Stimulated activated naive B cell treated with anti-CD40 and anti-IgM and Interleukin-4, amounts not matched to agents 10 μg/mL and 1 μg/mL and 100 μg/mL, for 72 hours (primary cell): ENCODE measurements at places on chromosomes 4 and X.
A peak's percentile ranks its signal among the peaks of the same experiment; 100 is the strongest.

GRCh38 chrX:54641530-54641929 is 111.5 kb downstream of the GNL3L start:
- H3K27me3 ChIP-seq, result no peaks in the 10 kb centered on the region
- H3K27ac ChIP-seq, result no peak overlapping the region
- H3K4me3 ChIP-seq, result no peak overlapping the region
- H3K4me1 ChIP-seq, result peaks cover 2% of the 10 kb centered on the region
- H3K36me3 ChIP-seq, result no peaks in the 10 kb centered on the region
- no peak for DNase-seq

DNA sequence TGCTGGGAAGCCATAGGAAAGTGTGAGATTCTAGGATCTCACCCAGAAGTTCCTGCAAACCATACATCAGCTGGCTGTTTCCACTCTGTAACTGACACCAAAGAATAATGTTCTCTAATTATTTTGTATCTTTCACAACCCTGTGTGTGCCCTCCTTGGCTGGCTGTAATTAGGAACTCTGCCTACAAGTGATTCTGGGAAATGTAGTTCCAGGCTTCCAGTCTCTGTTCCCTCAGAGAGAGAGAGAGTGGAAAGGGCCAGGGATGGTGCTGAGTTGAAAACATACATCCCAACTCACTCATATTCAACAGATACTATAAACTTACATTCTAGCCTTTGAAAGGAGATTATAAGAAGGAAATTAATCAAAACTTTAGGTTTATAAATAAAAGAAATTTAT is 57.5 kb upstream of the C1QTNF7 start:
- H3K4me1 ChIP-seq, result peaks cover 3% of the 10 kb centered on the region
- DNase-seq, result no peak
- no peak overlapping the region for H3K27ac ChIP-seq

DNA sequence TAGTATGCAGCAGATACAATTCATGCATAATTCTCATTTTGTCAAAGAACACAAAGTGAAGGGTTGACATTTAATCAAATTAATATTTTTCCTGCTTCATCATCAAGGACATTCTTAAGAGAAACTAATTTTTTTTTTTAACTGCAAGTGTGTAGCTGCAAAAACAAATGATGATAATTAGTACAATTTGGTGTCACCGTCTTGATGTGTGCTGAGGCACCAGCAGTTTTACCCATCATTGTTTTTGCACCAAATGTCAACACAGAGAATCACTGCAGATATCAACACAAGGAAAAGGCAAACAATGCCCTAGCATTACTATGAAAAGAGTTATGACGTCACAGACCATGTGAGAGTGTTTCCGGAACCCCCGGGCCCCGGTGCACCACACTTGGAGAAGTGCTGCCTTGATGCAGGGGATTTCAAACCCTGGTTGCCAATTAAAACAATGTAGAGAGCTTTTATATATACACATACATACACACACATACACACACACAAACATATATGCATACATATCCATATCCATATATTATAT is 55.9 kb downstream of the AGA start:
- H3K4me3 ChIP-seq, result no peak overlapping the region
- peaks cover 13% of the 10 kb centered on the region for H3K27me3 ChIP-seq
- DNase-seq, result no peak
- no peaks in the 10 kb centered on the region for H3K36me3 ChIP-seq
- no peak overlapping the region for H3K27ac ChIP-seq

DNA sequence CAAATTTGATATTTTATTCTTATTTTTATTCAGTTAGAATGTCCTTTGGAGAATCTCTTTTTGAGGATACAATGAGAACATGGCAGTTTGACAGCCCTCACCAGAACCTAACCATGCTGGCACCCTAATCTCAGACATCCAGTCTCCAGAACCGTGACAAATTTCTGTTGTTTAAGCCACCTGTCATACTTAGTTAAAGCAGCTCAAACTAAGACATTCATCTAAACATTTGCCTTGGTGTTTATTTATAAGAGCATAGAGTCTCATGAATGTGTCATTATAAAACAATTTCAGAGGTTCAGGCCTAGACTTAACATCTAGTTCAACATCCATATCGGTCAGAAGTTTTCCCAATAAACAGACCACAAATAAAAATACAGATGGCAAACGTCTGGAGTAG is 125.1 kb upstream of the FUNDC1 start:
- no peak overlapping the region for H3K27ac ChIP-seq
- H3K27me3 ChIP-seq, result peaks cover 10% of the 10 kb centered on the region
- peaks cover 4% of the 10 kb centered on the region for H3K36me3 ChIP-seq
- no peak overlapping the region for H3K4me3 ChIP-seq
- H3K4me1 ChIP-seq, result no peaks in the 10 kb centered on the region
- no peak for DNase-seq

GRCh38 chr4:70505151-70505748 is 13.1 kb upstream of the AMTN start:
- H3K27ac ChIP-seq, result no peak overlapping the region
- H3K4me3 ChIP-seq, result no peak overlapping the region
- H3K36me3 ChIP-seq, result no peaks in the 10 kb centered on the region
- H3K4me1 ChIP-seq, result no peaks in the 10 kb centered on the region

DNA sequence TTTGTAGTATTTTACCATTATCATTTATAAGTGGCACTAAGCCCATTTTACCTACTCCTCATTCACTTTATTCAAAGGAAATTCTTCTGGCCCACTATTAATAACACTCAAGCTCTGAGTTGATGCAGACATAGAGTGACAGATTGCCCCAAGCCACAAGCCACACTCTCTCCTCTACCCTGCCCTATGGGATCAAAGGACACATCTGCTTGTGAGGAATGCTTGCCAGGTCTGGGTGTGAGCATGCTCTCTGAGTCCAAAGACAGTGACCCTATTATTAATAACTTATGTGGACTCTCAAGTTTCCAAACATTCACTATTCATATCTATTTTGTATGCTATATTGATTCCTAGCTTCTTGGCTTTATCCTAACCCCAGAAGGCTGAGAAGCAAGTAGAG is 18.5 kb downstream of the ETNPPL start:
- no peaks in the 10 kb centered on the region for H3K4me1 ChIP-seq
- H3K27ac ChIP-seq, result no peak overlapping the region
- no peak for DNase-seq
- no peak overlapping the region for H3K4me3 ChIP-seq
- H3K27me3 ChIP-seq, result peaks cover 3% of the 10 kb centered on the region

DNA sequence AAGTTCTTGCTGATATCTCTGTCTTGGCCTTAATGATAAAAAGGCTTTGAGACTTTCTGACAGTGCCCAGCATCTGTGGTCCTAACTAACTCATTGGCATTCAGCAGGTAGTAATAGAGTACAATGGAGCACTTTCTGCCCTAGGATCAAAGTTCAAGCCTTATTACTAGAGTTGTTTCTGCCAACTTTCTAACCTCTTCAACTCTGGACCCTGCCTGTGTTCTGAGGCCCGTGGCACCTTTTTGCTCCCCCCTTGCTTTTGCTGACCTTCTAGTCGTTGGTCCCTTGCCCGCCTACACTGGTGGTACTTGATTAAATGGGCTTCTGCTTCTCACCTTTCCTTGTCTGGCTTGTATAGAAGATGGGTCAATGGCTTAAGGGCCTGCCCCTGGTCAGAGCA is 126.3 kb downstream of the PPARGC1A start:
- no peaks in the 10 kb centered on the region for H3K4me1 ChIP-seq
- no peaks in the 10 kb centered on the region for H3K36me3 ChIP-seq
- no peak for DNase-seq
- H3K27ac ChIP-seq, result no peak overlapping the region
- no peak overlapping the region for H3K4me3 ChIP-seq
- no peaks in the 10 kb centered on the region for H3K27me3 ChIP-seq

- DNase-seq, result no peak
- no peaks in the 10 kb centered on the region for H3K36me3 ChIP-seq
- peaks cover 6% of the 10 kb centered on the region for H3K4me1 ChIP-seq
- no peak overlapping the region for H3K27ac ChIP-seq
- H3K27me3 ChIP-seq, result no peaks in the 10 kb centered on the region
Observed at GRCh38 chrX:49059681-49060085, 884 bp downstream of the CCDC120 start.

GRCh38 chr4:102758241-102759160 is 2.3 kb downstream of the MANBA start:
- H3K27me3 ChIP-seq, result no peaks in the 10 kb centered on the region
- H3K4me3 ChIP-seq, result peak overlapping the region; percentile 89
- H3K27ac ChIP-seq, result peak overlapping the region; percentile 96
- no peak for DNase-seq
- H3K4me1 ChIP-seq, result peaks cover 44% of the 10 kb centered on the region
- peaks cover 28% of the 10 kb centered on the region for H3K36me3 ChIP-seq

DNA sequence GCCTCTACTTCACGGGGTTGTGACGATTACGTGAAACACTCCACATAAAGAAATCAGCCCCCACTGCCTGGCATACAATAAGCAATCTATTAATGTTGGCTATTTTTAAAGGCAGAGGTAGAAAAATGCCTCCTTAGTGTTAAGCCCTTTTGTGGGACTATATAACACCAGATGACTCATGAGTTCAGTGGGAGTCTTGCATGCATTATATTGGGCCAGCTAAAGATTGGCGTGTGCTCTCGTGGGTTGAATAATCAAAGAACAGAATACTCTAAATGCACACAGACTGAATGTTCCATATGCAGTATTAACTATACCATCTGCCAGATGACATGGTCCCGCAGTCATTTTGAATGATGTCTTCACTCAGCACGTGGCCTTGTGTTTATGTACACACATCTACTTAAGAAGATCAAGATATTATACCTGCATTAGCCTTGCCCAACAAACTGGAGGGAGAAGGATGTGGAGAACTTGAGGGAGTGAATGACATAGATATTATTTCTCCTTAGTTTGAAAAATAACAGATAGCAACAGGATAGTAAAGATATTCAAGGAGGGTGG is 85.0 kb upstream of the MYOZ2 start:
- H3K4me3 ChIP-seq, result no peak overlapping the region
- H3K4me1 ChIP-seq, result no peaks in the 10 kb centered on the region
- H3K27ac ChIP-seq, result no peak overlapping the region

DNA sequence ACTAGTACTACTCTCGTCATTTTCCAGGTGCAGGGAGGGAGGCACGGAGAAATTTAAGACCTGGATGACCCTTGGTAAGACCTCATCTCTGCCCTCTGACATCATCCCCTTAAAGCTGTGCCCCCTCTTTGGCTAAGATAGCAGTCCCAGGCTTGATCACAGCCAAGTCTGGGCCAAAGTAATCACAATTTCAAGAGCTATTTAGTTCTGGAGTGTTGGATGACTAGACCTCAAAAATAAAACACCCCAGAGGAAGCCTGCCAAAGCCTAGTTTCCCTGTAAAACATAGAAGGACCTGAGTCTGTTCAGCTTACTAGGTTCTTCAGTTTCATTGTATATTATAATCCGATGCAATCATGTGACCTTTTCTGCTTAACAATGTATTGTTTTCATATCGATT is 144.6 kb upstream of the ARHGEF9 start:
- H3K4me1 ChIP-seq, result no peaks in the 10 kb centered on the region
- H3K36me3 ChIP-seq, result no peaks in the 10 kb centered on the region
- H3K27me3 ChIP-seq, result no peaks in the 10 kb centered on the region
- no peak overlapping the region for H3K4me3 ChIP-seq
- DNase-seq, result no peak
- H3K27ac ChIP-seq, result no peak overlapping the region

DNA sequence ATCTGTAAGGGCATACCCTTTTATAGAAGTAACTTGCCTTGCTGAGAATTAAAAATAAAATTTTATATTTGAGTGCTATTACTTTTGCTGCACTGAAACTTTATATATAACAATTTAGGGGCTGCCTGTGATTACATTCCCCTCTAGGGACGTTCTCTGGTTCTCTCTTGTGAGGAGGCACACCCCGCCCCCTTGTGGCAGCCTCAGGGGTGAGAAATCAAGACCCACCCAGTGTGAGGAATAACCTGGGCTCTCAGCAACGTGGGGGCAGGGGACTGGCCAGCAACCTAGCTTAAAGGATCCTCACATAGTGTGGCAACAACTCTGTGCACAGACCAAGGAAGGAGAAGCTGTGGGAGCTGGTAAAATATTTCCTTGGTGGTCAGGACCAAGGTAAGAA is 43.7 kb downstream of the MAGEA9 start:
- DNase-seq, result no peak
- no peak overlapping the region for H3K4me3 ChIP-seq
- no peaks in the 10 kb centered on the region for H3K36me3 ChIP-seq

DNA sequence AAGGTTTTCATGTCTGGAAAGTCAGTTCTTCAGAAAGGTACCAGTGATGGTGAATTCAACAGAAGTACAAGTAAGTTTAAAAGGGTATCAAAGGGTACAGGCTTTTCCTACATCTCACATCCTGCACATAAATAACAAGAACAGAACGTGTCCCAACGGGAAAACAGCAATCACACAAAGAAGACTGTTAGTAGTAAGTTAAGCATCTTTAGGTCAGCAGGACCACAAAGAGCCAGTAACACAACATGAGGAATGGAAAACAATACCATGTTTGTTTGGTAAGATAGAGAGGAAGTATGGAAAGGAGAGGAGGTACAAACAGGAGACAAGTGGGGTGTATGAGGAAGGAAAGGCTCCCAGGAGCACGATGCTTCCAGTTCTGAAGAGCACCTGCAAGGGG is 43.2 kb downstream of the SAT1 start:
- H3K36me3 ChIP-seq, result no peaks in the 10 kb centered on the region
- no peak for DNase-seq
- no peaks in the 10 kb centered on the region for H3K27me3 ChIP-seq
- H3K27ac ChIP-seq, result no peak overlapping the region
- no peak overlapping the region for H3K4me3 ChIP-seq
- no peaks in the 10 kb centered on the region for H3K4me1 ChIP-seq

DNA sequence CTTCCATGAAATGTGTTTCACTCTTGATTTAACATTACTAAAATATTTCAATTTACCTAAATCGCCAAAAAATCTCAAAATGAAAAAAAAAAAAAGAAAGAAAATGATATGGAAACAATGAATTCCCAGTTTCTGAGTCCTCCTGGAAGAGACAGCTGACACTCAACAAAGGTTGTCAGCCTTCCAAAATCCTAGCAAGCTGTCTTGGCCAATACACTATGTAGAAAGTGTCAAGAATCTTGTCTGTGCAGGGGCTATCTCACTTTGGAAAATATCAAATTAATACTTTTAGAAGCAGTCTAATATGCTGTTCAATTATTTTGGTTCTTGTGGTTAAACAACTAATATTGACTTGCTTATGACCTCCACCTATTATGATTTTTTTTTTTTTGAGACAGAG is 8.7 kb downstream of the DKK2 start:
- no peaks in the 10 kb centered on the region for H3K4me1 ChIP-seq
- no peak overlapping the region for H3K27ac ChIP-seq
- no peak overlapping the region for H3K4me3 ChIP-seq
- no peaks in the 10 kb centered on the region for H3K36me3 ChIP-seq
